ENCODE measurements at places on chromosomes 13 and 19.

DNA sequence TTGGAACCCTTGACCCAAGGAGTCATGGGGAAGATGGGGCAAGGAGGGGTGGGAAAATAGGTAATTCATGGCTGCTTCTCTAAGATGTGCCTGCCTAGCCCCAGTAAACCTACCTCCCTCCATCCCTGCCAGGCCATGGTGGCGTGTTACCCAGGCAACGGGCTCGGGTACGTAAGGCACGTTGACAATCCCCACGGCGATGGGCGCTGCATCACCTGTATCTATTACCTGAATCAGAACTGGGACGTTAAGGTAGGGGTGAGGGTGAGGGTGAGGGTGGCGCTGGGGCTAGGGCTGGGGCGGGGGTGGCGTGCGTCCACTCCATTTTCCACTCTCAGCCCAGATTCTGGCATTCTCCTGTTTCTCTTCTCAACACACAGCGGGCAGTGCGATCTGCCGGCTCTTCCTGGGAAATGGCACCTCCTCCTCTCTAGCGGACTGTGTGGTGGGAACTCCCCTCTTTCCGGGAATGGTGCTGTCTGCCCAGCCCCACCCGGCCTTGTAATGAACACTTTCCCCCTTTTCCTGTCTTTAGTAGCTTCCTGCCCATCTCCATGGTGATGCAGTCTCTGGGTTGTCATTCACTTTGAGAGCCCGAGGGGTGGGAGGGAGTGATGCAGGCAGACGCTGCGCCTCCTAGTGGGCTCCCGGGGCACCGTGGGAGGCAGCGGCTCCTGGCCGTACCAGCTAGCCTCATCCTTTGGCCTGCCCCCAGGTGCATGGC lies 7.6 kb downstream of the EGLN2 start:
- DNase-seq: peak; percentile 86

DNA sequence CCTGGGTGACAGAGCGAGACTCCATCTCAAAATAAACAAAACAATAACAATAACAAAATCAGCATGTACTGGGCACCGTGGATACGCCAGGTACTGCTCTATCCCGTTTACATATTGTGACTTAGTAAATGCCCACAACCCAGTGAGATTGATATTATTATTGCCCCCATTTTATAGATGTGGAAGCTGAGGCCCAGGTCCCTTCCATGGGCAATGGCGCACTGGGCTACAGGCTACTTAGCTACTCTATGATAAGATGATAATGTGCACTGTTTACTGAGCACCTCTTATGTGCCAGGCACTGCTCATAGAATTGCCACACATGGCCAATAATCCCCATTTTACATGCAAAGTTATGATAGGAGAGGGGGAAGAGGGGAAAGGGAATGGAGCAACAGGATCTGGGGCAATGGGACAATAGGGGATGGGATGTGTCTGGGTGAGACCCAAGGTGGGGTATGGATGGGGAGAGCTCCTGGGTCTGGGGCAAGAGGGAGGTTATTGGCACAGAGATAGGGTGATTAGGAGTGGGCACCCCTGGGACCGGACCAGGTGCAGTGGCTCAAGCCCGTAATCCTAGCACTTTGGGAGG lies 5.4 kb downstream of the KCNN4 start:
- no peak for DNase-seq

DNA sequence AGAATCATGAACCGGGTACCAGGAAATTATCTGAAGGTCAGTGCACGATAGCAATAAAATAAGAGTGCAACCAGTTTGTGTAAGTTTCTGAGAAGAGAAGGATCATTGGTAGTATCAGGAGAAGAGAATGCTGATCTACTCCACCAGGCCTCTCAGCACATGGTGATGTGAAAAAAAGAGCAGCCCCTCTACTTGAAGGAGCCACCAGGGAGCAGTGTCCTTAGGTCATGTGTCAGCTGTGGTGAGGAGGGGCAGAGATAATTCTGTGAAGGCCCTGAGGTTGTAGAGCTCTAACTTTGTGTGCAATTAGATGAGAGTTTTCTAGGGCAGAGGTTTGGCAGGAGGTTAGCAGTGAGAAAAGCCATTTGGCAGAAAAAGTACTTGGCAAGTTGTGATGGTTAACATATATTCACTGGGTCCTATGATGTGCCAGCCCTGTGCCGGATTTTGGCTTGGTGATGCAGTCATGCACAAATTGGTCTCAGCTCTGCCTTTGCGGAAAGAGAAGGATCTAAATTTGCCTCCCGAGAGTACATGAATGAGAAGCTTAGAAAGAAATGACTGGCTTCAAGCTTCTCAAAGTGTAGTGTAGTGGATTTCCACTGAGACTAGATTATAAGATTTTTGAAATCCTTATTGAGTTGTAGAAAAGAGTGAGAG lies 19.2 kb upstream of the ZC3H13 start:
- DNase-seq: no peak

- no peak for DNase-seq
Measured at GRCh38 chr13:78657699-78658629, 991 bp downstream of the OBI1 start.

DNA sequence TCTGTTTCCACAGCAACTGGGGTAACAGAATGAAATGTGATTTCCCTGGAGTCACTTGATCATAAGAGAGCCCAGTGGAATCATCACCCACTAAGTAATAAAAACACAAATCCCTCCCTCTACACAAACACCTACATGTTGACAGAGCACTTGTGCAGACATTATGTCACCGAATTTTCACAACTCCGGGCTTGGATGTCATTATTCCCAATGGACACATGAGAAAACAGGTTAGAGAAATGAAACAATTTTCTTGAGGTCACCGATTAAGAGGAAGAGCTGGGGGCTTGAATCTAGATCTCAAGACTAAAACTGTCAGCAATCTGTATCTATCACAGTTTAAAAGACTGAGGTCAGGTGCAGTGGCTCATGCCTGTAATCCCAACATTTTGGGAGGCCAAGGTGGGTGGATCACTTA lies 3.1 kb downstream of the XRCC1 start:
- no peak for DNase-seq

- no peak for DNase-seq
Measured at GRCh38 chr19:50203281-50204080, at the start of gene MYH14. TSS of gene MYH14 (plus strand) at chr19:50203622. CDS start at chr19:50210366, 6,744 bp downstream.

GRCh38 chr13:108437496-108437895 lies 168.0 kb downstream of the TNFSF13B start:
- no peak for DNase-seq

- no peak for DNase-seq
Measured at GRCh38 chr19:1864480-1865171, 1.2 kb upstream of the KLF16 start.

Data from GM04504 (cell line).